ENCODE measurements at places on chromosomes 13 and 19.

DNA sequence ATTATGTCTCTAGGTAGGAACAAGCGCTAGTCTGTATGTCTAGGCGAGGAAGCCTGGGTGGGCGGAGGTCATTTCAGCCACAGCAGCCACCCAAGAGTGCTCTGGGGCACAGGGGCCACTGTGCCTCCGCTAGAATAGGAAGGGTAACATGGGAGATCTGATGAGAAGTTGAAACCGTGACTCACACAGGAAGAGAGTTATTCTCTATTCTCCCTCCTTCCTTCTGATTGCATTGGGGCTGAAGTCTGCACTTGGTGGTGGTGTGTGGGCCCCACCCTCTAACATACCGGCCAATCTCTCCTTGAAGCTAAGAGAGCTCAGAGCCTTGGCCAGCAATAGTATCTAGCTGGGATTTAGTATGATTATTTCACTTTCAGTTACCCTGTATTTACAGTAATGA lies 20.3 kb upstream of the GGACT start:
- no peak for DNase-seq

DNA sequence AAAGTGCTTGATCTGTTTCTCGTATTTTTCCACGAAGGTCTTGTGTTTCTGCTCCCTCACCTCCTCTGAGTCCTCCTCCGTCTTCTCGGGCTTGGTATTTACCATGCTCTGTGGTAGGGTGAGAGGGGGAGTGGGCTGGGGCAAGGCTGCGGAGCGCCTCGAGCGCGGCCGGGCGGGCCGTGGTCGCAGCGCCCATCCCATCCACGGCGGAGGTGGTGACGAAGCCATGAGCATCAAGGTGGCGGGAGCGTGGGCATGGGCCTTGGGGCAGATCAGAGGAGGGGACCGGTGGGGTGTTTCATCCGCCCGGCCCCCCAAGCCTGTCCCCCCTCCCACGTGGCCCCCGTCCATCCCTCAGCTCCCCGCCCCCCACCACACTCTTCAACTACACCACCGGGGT lies 7.9 kb downstream of the CDC37 start:
- no peak for DNase-seq

- DNase-seq: no peak
These were observed 9.9 kb upstream of the SELENOW start for GRCh38 chr19:47768604-47769003.

GRCh38 chr13:32581177-32581786 lies 5.0 kb upstream of the PDS5B start:
- peak; percentile 67 for DNase-seq

DNA sequence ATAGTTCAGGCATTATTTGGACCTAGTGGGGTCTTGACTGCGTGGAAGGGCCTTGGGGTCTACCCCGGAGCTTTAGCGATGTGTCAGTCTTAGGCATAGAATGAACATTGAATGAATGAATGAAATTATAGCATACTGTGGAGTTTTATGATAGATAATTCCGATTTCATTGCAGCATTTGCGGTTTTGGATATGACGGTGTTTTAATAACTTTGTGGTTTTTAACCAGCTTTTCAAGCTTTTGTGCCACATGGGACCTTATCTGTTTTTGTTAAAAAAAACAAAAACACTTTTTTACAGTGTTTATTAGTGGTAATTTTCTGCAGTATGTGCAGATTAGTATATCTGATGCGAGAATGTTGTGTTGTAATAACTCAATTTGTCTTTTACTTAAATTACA lies 696 bp downstream of the NUP58 start:
- DNase-seq: no peak

DNA sequence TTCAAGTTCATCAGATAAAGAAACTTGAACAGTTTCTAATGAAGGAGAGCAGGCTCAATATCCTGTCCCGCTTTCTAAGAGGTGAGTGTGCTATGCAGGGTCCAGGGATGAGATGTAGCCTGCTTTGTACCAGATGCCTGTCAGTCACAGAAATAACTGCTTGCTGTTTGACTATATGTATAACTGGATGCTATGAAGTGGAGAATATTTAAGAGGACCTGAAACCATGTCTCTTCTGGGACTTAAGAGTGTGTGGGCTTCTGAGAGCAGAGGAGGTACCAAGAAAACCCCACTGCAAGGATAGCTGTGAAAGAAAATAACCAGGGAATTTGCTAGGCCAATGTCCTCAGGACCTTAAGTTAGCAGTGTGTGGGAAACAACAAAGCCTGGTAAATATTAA lies 246.3 kb upstream of the RFC3 start:
- DNase-seq: no peak

DNA sequence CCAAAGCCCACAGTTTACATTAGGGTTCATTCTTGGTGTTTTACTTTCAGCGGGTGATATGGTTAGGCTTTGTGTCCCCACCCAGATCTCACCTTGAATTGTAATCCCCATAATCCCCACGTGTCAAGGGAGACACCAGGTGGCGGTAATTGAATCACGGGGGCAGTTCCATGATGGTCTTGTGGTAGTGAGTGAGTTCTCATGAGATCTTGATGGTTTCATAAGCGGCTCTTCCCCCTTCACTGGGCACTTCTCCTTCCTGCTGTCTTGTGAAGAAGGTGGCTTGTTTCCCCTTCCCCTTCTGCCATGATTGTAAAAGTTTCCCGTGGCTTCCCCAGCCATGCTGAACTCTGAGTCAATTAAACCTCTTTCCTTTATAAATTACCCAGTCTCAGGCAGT lies 12.0 kb downstream of the FPR2 start:
- no peak for DNase-seq

- DNase-seq: no peak
These were observed 79.2 kb upstream of the UQCRFS1 start for GRCh38 chr19:29292153-29292552.

- no peak for DNase-seq
These were observed 8.8 kb upstream of the CLPP start for GRCh38 chr19:6352381-6353165.

GRCh38 chr13:59879281-59879680 lies 284.4 kb downstream of the DIAPH3 start:
- no peak for DNase-seq
